ENCODE measurements at places on chromosomes 7 and 10.

DNA sequence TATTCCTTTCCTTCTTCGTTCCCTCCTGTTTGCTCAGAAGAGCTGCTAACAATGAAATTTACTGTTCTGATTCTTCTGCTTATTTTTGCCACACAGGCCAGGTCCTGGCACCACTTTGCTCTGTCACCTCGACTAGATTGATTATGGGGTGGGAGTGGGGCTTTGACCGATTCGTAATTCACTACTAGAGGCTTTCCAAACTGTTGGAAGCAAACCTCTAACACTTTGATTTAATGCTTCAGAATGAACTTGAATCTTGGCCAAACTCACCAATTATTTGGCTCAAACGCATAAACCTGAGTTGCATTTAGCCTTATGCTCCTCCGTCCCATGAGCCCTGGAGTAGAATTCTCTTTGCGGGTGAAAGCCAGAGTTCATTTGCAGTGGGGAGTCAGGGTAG is 476.2 kb upstream of the FZD8 start:
- no peak for DNase-seq

DNA sequence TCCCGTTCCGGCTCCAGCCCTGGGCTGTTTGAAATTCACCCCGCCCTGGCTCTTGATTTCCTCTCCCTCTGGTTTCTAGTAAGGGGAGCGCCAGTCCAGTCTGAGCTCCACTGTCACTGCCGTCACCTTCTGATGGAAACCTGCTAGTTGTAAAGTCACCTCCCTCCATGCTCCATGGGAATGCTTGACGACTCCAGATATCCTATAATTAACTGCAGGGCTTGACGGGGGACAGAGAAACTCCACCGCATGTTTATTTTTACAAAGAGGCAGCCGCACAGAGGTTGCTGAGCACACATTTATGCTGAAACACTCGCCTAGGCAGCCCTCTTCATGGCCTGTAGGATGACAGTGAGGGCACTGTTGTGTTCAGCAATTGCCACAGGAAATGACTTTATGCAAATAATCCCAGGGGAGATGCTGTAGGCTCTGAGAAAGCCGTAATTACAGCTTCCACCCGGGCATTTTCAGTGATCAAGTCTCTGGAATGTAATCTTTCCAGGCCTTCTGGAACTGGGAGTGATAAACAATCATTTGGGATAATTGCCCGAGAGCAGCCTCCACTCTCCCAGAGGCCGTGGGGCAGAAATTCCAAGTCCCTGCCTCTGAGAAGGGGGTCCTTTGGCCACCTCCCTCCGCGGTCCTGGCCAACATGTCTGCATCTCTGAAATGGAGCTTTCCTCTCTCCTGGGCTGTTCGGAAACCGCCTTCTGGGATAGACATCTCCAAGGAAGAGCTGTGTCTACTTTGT is 300.5 kb downstream of the KLF6 start:
- no peak for DNase-seq

- DNase-seq: no peak
These were observed 164.2 kb upstream of the YAE1 start for GRCh38 chr7:39402034-39402433.

DNA sequence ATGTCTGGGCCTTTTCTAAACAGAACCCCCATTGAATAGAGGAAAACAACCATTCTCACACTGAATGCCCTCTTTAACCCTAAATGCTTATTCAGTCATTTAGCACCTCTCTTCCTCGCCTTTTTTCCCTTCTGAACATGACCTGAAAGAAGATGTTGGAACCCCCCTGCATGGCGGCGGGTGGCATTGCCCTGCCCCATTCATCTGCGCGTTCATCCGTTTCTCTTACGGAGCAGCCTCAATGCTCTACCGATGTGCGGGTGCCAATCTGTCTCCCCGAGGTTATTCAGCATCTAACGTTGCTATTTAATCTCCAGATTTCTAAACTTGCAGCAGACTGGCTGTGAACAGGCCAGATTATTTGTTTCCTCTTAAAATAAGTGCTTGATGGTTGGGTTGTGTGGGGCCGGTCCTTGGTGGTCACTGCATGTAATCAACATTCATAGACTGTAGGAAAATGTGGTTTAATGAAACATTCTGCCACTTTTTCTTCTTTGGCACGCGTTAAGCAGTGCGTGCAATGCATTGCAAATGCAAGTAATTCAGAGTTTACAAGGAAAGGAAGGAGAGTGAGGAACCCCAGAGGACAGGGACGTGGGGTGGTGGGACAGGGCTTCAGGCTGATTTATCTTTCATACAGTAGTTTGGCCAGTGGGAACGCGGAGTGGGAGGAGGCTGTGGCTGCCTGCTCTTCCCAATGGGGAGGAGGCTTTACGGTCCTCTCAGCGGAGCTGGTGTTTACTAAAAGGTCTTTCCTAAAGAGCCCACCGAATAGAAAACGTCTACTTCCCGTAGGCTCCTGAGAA is 286.7 kb downstream of the DPP6 start:
- DNase-seq: no peak

DNA sequence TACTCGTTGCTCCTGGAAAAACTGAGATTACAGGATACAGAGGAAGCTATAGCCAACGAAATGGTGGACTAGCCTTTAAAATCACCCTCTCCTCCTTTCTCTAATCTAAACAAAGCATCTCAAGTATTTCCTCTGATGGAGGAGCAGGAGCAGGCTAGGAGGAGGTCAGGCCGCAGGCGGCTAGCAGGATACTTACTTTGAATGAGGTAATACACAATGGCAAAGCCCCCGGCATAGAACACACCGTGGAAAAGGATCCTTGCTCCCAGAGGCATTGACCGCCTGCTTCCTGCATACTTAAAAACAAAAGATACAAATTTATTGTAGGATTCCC is 64.4 kb downstream of the STK17A start:
- DNase-seq: no peak

DNA sequence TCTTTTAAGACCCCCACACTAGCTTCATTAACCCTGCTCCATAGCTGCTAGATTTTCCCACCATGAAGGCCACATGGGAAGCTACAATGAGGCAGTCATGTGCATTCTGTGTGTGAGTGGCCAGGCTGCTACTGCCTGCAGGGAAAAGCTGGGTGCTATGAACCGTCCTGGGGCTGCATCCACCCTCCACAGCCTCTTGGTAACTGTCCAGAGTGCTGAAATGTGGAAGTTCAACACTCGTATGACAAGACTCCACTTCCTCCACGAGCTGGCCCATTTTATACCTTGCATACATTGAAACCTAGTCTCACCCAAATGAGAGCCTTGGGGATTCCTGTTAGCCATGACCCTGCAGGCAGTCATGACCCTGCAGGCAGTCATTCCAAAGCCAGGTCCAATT is 59.4 kb downstream of the CUZD1 start:
- no peak for DNase-seq

GRCh38 chr7:5139998-5140397 is 50.0 kb upstream of the WIPI2 start:
- peak; percentile 45 for DNase-seq

DNA sequence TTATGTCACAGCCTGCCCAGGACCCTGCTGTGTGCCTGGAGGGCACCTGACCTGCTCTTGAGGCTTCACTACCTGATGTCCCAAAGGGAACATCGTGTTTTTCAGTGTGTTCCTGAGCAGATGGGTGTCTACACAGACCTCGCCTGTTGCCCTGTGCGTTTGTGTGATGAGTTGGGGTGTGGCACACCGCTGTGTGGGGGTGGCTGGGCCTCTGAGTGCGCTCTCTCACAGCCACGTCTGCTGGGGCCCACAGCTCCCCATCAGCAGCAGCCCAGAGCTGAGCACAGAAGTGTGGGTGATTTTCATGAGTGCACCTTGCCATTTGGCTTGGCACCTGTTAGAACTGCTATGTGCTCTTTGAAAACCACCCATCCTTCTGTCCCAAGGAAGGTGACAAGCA is 121.5 kb downstream of the NKX6-2 start:
- no peak for DNase-seq

DNA sequence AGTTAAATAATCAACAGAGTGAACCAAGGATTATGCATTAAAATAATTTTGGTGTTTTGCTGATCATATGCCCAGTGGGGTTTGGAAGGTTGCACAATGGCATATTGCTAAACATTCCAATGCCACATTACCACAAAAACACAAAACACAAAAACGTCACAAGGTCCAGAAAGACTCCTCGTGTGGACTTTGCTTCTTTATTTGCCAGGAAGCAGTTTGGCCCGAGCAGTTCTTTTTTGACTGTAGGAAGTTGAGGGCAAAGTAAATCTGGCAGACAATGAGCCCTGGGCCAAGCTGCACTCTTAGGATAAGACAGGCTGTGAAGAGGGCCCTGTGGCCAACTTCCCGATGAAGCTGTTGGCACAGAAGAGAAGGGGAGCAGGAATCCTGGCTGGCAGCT is 39.2 kb upstream of the SLC35B4 start:
- no peak for DNase-seq

Measured in dermis microvascular lymphatic vessel endothelial cell (primary cell).